ENCODE measurements at places on chromosomes 3 and 15. TPM values are rescaled to one million over a fixed set of nuclear protein-coding genes. Genes with fewer than 3 reads are reported as not detected.

DNA sequence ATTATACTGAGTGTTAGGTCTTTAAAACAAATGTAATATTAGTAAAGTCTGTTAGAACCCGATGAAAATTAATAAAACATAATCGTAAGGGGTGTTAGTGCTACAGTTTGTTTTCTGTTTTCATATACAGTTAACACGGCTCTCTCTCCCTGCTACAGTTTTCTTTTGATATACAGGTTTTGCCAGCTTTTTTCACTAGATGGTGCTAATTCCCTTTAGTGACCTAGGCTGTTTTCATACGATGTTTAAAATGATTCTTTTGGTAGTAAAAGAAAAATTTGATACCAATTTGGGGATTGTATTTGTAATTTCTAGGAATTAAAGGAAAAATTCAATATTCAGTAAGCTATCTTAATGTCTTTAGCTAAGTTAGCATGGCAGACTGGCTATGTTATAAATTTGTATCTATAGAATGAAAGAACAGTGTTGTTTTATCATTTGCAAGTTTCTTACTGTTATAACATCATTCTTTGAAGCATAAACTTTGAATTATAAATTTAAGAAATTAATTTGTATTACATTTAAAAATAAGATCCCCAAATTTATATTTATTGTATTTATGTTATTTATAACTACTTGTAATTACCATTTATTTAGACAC lies 11.5 kb downstream of the APH1B start:
- H3K27ac ChIP-seq = no peak overlapping the region
- peaks cover 2% of the 10 kb centered on the region for H3K36me3 ChIP-seq
- H3K27me3 ChIP-seq = no peaks in the 10 kb centered on the region
- H3K4me3 ChIP-seq = no peak overlapping the region
- no peak for DNase-seq
- H3K4me1 ChIP-seq = peaks cover 7% of the 10 kb centered on the region

GRCh38 chr3:67090474-67090873 lies 92.4 kb downstream of the KBTBD8 start:
- peaks cover 4% of the 10 kb centered on the region for H3K4me1 ChIP-seq
- peaks cover 11% of the 10 kb centered on the region for H3K36me3 ChIP-seq
- no peak for DNase-seq
- H3K27ac ChIP-seq = no peak overlapping the region
- no peaks in the 10 kb centered on the region for H3K27me3 ChIP-seq

The ARID3B gene
- 27.3 TPM for total RNA-seq

GRCh38 chr3:126486360-126486847 lies 10.7 kb upstream of the ZXDC start:
- no peaks in the 10 kb centered on the region for H3K36me3 ChIP-seq
- no peak overlapping the region for H3K27ac ChIP-seq
- peaks cover 11% of the 10 kb centered on the region for H3K4me1 ChIP-seq
- H3K27me3 ChIP-seq = no peaks in the 10 kb centered on the region

- no peak overlapping the region for H3K27ac ChIP-seq
- no peaks in the 10 kb centered on the region for H3K36me3 ChIP-seq
- H3K27me3 ChIP-seq = no peaks in the 10 kb centered on the region
- no peak for DNase-seq
Observed at GRCh38 chr15:81334768-81335435, 11.0 kb upstream of the STARD5 start.

- no peaks in the 10 kb centered on the region for H3K4me1 ChIP-seq
- H3K36me3 ChIP-seq = no peaks in the 10 kb centered on the region
Observed at GRCh38 chr3:13022348-13023234, 50.6 kb downstream of the IQSEC1 start.

DNA sequence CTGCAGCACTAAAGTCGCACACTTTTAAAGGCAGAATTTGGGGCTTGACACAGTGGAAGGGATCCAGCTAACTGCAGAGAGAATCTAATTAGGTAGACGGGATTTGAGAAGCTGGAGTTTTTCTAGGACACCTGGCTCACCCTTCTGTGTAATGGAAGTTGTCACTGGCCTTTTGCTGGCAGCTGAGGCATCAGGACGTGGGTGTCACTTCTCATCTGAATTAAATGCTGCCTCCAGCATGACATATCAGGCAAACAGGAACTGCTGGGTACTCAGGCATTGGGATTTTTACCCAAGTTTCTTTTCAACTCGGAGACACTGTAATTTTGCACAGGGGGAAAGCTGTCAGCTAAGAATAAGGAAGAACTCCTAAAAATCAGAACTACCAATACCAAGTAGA lies 861.9 kb upstream of the ARPP21 start:
- H3K4me1 ChIP-seq = no peaks in the 10 kb centered on the region
- H3K36me3 ChIP-seq = no peaks in the 10 kb centered on the region
- no peaks in the 10 kb centered on the region for H3K27me3 ChIP-seq
- DNase-seq = no peak
- H3K27ac ChIP-seq = no peak overlapping the region

- no peak overlapping the region for H3K4me3 ChIP-seq
- H3K4me1 ChIP-seq = no peaks in the 10 kb centered on the region
- peaks cover 3% of the 10 kb centered on the region for H3K36me3 ChIP-seq
- H3K27me3 ChIP-seq = no peaks in the 10 kb centered on the region
Observed at GRCh38 chr3:195738274-195739044, 17.7 kb downstream of the MUC20 start.

GRCh38 chr15:83695246-83695645 lies 41.3 kb downstream of the ADAMTSL3 start:
- H3K4me3 ChIP-seq = no peak overlapping the region
- H3K27ac ChIP-seq = no peak overlapping the region
- DNase-seq = no peak

- H3K27ac ChIP-seq = no peak overlapping the region
- no peaks in the 10 kb centered on the region for H3K36me3 ChIP-seq
- H3K4me1 ChIP-seq = peaks cover 44% of the 10 kb centered on the region
- no peak for DNase-seq
Observed at GRCh38 chr3:56838448-56838847, 36.7 kb upstream of the ARHGEF3 start.

GRCh38 chr15:38369936-38370478 lies 83.9 kb upstream of the FAM98B start:
- no peaks in the 10 kb centered on the region for H3K36me3 ChIP-seq
- H3K27ac ChIP-seq = no peak overlapping the region
- peaks cover 14% of the 10 kb centered on the region for H3K27me3 ChIP-seq
- DNase-seq = no peak
- no peak overlapping the region for H3K4me3 ChIP-seq
- no peaks in the 10 kb centered on the region for H3K4me1 ChIP-seq

DNA sequence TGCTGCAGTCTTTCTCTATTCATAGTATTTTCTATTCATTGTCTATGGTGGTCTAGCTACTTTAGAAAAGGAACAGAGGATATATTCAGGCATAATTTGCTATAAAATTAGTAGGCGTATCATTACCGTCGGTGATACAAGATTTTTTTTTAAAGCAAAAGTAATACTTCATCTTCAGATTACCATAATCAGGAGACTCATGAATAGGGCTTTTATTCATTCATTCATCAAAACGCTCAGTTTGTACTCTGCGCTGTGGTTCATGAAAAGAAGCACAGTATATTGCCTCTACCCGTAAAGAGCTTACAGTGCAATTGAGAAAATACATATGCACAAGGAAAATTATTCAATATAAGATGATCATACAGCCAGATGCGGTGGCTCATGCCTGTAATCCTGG lies 136.7 kb upstream of the CHRM5 start:
- H3K36me3 ChIP-seq = no peaks in the 10 kb centered on the region
- H3K4me3 ChIP-seq = no peak overlapping the region
- H3K4me1 ChIP-seq = no peaks in the 10 kb centered on the region
- DNase-seq = no peak

- H3K36me3 ChIP-seq = peaks cover 3% of the 10 kb centered on the region
- no peaks in the 10 kb centered on the region for H3K27me3 ChIP-seq
- peaks cover 3% of the 10 kb centered on the region for H3K4me1 ChIP-seq
- no peak overlapping the region for H3K27ac ChIP-seq
Observed at GRCh38 chr3:114645392-114645791, 351.6 kb downstream of the TIGIT start.

DNA sequence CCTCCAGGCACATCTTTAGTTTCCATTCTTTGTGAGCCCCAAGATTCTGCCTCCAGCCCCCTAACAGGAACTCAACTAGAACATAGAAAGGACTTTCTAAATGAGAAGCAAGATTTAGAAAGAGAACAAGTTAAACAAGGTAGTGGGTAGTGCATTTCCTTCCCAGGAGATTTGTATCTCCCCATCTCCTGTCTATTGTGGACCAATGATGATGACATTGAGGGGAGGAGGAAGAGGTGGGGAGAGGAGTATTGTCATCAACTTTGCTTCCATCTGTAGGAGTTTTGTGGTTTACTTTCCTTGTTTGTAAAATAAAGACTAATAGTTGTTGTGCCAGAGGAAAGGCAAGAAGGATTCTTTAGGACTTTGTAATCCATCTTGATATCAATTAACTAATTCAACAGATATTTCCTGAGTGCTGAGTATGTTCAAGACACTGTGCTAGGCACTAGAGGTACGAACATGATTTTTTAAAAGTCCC lies 235.3 kb upstream of the ROPN1 start:
- H3K4me3 ChIP-seq = no peak overlapping the region
- H3K27me3 ChIP-seq = peaks cover 9% of the 10 kb centered on the region
- no peaks in the 10 kb centered on the region for H3K4me1 ChIP-seq
- H3K36me3 ChIP-seq = no peaks in the 10 kb centered on the region
- DNase-seq = no peak
